ENCODE measurements at places on chromosomes 11 and 22.
A peak's percentile ranks its signal among the peaks of the same experiment; 100 is the strongest.

GRCh38 chr11:31947051-31947450 lies 135.9 kb upstream of the PAX6 start:
- no peak for DNase-seq
- H3K36me3 ChIP-seq = no peaks in the 10 kb centered on the region
- no peaks in the 10 kb centered on the region for H3K27me3 ChIP-seq
- H3K4me3 ChIP-seq = no peak overlapping the region
- no peak overlapping the region for H3K27ac ChIP-seq
- no peaks in the 10 kb centered on the region for H3K4me1 ChIP-seq

DNA sequence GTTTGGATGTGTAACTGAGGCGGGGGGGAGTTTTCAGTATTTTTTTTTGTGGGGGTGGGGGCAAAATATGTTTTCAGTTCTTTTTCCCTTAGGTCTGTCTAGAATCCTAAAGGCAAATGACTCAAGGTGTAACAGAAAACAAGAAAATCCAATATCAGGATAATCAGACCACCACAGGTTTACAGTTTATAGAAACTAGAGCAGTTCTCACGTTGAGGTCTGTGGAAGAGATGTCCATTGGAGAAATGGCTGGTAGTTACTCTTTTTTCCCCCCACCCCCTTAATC lies 2.3 kb downstream of the MALAT1 start:
- peak overlapping the region; percentile 99 for H3K27ac ChIP-seq
- no peaks in the 10 kb centered on the region for H3K27me3 ChIP-seq
- peaks cover 12% of the 10 kb centered on the region for H3K36me3 ChIP-seq
- DNase-seq = no peak
- H3K4me3 ChIP-seq = peak overlapping the region; percentile 68

DNA sequence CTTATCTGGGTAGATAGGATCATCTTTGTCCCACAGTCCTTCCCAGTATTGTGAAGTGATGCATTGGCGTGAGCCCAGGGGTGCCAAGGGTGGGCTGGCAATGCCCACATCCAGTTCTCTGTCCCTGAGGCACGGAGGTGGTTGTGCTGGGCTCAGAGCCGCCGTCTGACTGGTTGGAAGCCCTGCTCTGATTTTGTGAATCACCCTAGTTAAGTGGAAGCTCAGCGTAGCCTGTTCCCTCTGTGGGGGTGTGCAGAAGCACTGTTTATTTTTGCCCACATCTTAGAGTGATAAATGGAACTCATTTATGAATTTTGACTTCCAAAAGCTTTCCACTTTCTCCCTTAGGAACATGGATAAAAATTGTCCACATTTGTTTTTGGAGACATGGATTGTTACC lies 13.6 kb downstream of the BCR start:
- no peak overlapping the region for H3K4me3 ChIP-seq
- peaks cover 19% of the 10 kb centered on the region for H3K4me1 ChIP-seq
- H3K36me3 ChIP-seq = no peaks in the 10 kb centered on the region
- no peaks in the 10 kb centered on the region for H3K27me3 ChIP-seq

- H3K4me1 ChIP-seq = no peaks in the 10 kb centered on the region
- no peak overlapping the region for H3K4me3 ChIP-seq
- H3K27ac ChIP-seq = no peak overlapping the region
- DNase-seq = no peak
- H3K36me3 ChIP-seq = no peaks in the 10 kb centered on the region
Observed at GRCh38 chr11:72336163-72336562, 92.2 kb upstream of the PHOX2A start.

DNA sequence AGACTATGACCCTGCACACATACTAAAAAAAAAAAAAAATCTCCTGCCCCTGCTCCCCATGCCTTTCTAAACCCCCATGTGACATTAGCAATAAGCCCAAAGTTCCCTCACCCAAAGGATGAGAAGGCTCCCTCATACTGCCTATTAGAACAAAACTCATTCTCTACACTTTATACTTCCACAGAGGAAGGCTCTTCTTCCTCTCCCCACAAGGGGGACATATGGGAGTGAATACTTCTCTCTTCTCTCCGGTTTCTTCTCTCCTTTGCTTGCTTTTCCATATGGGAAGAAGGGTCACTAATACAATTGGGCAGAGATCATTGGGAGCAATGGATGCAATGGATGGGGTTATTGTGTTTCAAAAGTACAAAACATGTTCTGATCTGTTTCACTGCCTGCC lies 3.3 kb downstream of the OR52L1 start:
- H3K4me1 ChIP-seq = no peaks in the 10 kb centered on the region
- H3K27me3 ChIP-seq = no peaks in the 10 kb centered on the region
- DNase-seq = no peak

DNA sequence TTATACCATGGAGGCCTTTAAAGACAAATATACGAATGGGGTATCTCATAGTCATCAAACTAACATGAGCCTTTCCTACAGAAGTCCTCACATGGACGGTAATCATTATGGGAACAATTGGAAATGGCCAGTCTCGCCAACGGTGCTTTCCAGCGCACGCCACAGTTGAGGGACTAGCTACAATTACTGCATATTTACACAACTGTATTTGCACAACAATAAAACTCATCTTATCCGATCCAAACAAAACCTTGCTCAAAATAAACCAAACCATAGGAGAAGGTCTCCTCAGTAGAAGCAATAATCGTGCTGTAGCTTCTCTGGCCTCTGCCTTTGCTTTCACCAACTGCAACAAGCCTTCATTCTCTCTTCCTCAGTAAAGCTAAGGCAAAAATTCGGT lies 5.9 kb downstream of the CADM1 start:
- H3K36me3 ChIP-seq = no peaks in the 10 kb centered on the region
- DNase-seq = no peak
- peaks cover 21% of the 10 kb centered on the region for H3K4me1 ChIP-seq
- H3K27me3 ChIP-seq = no peaks in the 10 kb centered on the region
- H3K4me3 ChIP-seq = no peak overlapping the region

DNA sequence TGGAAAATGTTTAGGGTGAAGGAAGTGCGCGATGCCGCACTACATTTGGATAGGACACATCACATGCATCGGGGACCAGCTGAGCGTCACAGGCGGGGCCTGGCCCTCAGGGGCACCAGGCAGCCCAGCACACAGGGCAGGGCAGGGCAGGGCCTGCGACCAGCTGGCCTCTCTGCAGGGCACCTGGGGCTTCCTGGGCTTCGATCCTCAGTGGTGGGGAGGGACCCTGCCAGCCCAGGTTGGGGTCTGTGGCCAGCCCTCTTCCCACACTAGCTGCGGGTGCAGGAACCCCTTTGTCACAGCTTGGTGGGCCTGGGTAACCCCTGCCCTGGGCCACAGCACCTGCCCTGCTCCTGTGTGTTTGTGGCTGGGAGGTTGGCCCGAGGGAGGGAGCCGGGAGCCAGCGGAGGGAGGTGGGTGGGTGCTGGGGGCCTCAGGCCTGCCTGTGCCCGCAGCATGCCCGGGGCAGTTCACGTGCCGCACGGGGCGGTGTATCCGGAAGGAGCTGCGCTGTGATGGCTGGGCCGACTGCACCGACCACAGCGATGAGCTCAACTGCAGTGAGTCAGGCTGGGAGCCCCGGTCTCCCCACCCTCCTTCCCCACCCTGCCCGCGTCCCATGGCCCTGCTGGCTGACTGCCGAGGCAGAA lies 37.9 kb downstream of the ST14 start:
- H3K27ac ChIP-seq = no peak overlapping the region
- DNase-seq = no peak
- H3K27me3 ChIP-seq = no peaks in the 10 kb centered on the region
- H3K36me3 ChIP-seq = peaks cover 9% of the 10 kb centered on the region

- no peak for DNase-seq
- H3K27ac ChIP-seq = no peak overlapping the region
- H3K4me1 ChIP-seq = no peaks in the 10 kb centered on the region
- H3K36me3 ChIP-seq = no peaks in the 10 kb centered on the region
- H3K27me3 ChIP-seq = no peaks in the 10 kb centered on the region
Observed at GRCh38 chr11:42257534-42257933, 798.1 kb upstream of the LRRC4C start.

- no peaks in the 10 kb centered on the region for H3K36me3 ChIP-seq
- DNase-seq = no peak
- no peaks in the 10 kb centered on the region for H3K27me3 ChIP-seq
- no peak overlapping the region for H3K27ac ChIP-seq
- H3K4me3 ChIP-seq = no peak overlapping the region
Observed at GRCh38 chr11:76738618-76739240, 44.4 kb upstream of the TSKU start.

GRCh38 chr11:104148706-104149105 lies 15.2 kb downstream of the PDGFD start:
- H3K4me3 ChIP-seq = no peak overlapping the region
- no peaks in the 10 kb centered on the region for H3K36me3 ChIP-seq
- no peak overlapping the region for H3K27ac ChIP-seq
- peaks cover 11% of the 10 kb centered on the region for H3K4me1 ChIP-seq
- no peak for DNase-seq

- no peaks in the 10 kb centered on the region for H3K36me3 ChIP-seq
- no peak overlapping the region for H3K27ac ChIP-seq
- peaks cover 9% of the 10 kb centered on the region for H3K27me3 ChIP-seq
Observed at GRCh38 chr22:43389227-43389836, 22.5 kb upstream of the MPPED1 start.

DNA sequence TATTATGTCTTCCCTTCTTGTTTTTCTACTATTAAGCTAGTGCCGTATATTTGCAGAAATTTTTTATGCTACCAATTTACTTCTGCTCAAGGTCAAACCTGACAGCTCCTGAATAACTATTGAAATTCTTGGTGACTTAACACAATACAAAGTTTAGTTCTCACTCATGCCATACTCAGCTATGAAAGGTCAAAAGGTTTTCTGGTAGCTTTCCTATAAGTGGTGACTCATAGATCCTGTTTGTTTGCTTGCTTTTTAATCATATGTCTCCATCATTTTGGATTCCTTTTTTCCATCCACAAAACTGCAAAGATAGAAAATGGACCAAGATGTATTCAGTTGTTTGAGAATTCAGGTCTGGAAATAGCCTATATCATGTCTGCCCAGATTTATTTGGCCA lies 855.8 kb upstream of the LRRC4C start:
- no peaks in the 10 kb centered on the region for H3K36me3 ChIP-seq
- H3K27me3 ChIP-seq = no peaks in the 10 kb centered on the region
- H3K4me3 ChIP-seq = no peak overlapping the region
- no peaks in the 10 kb centered on the region for H3K4me1 ChIP-seq

DNA sequence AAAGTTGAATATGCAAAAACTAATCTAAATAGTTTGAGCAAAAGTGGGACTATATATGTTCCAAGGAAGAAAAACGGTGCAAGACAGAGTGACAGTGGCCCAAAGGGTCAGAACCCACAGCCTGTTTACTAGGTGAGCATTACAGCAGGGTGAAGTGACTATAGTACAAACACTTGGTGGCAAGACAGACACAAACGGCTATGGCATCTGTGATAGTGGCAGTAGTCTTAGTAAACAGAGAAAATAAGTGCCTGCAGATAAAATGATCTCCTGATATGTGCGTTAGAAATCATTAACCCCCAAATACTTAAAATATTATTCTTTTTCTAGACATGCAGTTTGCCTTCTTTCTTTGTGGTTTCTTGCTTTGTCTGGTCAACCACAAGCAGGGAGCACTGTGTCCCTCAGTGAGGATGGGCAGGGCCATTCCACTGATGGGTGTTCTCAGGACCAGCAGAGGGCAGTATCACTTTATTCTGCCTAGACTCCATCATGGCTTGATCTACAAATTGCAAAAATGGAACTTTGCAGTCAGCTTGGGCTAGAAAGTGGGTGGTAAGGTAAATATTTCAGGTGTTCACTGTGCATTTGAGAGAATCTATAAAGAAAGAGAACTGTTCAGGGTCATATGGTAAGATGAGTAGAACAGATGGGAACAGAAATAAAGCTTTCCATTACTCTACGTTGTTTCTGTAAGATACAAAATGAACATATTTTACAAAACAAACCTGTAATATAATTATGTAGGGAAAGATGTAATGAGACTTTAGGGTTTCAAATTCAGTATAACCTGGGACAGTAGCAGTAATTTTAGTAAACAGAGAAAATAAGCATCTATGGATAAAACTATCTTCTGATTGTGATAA lies 198.2 kb downstream of the SWAP70 start:
- H3K36me3 ChIP-seq = no peaks in the 10 kb centered on the region
- peaks cover 4% of the 10 kb centered on the region for H3K4me1 ChIP-seq
- H3K4me3 ChIP-seq = no peak overlapping the region
- H3K27ac ChIP-seq = no peak overlapping the region
- DNase-seq = peak; percentile 57

DNA sequence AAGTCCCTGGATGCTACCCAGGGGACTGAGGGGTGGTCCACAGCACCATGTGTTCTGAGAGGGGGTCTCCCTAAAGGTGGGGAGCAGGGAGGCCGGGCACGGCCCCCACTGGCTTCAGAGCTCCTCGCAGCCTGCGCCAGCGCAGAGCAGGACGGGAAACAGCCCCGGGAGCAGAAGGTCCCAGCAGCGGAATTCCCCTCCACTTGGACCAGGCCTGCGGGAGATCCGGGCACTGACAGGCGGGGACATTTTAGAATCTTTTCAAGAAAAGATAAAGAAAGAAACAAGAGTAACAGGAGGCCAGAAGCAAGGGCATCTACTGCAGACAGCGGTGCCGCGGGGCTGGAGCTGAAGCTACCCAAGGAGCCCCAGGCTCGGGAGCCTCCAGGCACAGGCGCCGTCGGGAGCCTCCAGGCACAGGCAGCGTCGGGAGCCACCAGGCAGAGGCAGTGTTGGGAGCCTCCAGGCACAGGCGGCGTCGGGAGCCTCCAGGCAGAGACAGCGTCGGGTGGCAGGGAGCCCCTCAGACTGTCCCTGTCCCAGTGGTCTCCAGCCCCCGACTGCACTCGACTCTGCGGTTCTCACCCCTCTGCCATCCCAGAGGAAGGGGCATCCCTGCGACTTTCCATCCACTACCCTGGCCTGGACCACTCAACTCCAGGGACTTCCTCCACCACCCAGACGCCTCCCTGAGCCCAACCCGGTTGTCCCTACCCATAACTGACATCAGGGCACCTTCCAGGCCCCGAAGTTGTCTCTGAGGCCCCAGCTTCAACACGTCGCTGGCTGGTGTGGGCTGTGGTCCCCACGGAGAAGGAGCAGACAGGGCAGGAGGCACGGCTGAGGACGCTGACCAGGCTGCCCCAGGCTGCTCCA lies 211.1 kb downstream of the BRD1 start:
- H3K4me3 ChIP-seq = no peak overlapping the region
- H3K36me3 ChIP-seq = no peaks in the 10 kb centered on the region
- H3K4me1 ChIP-seq = no peaks in the 10 kb centered on the region
- H3K27ac ChIP-seq = no peak overlapping the region

GRCh38 chr11:15705891-15706290 lies 591.2 kb downstream of the INSC start:
- H3K4me1 ChIP-seq = peaks cover 27% of the 10 kb centered on the region
- no peak for DNase-seq
- H3K27ac ChIP-seq = no peak overlapping the region
- no peaks in the 10 kb centered on the region for H3K36me3 ChIP-seq
- H3K4me3 ChIP-seq = no peak overlapping the region
